ENCODE measurements at places on chromosomes 3 and 15.

DNA sequence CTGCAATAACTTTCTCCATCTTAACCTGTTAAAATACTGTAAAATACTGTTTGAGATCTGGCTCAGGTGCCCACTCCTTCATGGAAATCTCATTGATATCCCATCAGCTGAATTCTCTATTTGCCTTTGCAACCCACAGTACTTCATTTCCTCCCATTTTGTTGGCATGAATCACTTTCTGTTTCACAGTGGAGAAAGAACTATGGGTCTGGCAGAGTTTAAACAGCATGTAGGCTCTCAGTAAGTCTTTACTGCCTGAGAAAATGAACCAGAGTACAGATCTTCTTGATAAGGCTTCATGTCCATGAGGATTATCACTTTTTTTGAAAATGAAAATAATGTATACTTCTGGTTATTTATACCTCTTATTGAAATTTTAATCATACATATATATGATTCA is 245.9 kb downstream of the NAALADL2 start:
- no peak for DNase-seq

DNA sequence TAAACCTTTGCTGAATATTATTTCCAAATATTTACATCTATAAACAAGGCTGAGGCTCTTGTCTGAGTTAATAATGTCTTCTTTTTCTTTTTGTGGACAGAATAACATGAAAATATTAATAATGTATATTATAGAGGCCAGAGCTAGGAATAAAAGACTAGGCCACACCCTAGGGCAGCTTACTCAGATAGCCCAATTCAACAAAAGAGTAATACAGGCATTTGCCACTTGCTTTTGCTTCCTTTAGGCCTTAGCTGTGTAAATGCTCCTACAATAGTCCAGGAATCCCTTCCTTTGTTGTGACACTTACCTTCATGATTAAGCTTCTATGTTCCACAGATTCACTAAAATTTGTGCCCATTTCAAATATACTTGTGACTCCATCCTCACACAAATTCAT is 16.5 kb downstream of the IMPG2 start:
- DNase-seq, result no peak

GRCh38 chr3:43726521-43726920 is 35.8 kb downstream of the ABHD5 start:
- DNase-seq, result no peak

GRCh38 chr3:186208296-186208989 is 99.6 kb upstream of the ETV5 start:
- DNase-seq, result no peak

DNA sequence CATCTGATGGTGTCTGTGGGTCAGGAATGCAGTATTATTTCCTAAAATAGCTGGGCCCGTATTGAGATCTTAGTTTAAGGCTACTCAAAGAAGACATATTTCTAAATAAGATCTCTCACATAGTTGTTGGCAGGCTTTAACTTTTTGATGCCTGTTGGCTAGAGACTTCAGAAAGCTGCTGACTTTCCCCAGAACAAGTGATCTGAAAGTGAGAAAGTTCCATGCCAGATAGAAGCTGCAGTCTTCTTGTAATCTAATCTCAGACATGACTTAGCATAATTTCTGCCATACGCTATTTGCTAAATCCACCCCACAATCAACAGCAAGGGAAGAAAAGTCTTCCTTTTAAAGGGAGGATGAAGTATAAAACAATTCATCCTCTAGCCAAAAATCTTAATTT is 867.1 kb downstream of the IGSF11 start:
- no peak for DNase-seq

DNA sequence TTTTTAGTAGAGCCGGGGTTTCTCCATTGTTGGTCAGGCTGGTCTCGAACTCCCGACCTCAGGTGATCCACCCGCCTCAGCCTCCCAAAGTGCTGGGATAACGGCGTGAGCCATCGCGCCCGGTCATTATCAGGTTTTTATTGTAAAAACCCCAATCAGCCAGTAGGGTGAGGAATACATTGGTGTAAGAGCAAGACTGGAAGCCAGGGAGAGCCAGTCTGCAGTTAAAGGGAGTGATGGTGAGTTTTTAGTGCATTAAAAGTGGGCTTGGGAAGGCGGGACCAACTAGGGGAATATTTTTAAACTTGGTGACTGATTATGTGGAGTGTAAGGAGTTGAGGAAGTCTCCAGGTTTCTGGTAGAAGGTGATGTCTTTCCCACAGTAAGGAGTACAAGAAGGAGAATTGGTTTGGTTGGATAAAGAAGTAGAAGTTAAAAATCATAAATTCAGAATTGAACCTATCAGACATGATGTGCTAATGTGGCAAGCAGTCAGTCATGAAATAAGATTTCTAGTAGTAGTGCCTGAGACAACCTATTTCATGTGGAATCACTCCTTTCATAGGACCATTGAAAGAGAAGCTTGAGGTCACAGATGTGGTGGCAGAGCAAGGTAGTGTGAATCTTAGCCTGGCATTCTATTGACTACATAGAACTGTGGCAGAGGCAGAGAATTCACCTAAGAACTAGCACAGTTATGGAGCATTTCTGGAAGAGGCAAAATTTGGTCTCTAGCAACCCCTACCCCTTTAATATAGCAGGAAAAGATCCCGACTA is 2.4 kb upstream of the DCBLD2 start:
- no peak for DNase-seq

DNA sequence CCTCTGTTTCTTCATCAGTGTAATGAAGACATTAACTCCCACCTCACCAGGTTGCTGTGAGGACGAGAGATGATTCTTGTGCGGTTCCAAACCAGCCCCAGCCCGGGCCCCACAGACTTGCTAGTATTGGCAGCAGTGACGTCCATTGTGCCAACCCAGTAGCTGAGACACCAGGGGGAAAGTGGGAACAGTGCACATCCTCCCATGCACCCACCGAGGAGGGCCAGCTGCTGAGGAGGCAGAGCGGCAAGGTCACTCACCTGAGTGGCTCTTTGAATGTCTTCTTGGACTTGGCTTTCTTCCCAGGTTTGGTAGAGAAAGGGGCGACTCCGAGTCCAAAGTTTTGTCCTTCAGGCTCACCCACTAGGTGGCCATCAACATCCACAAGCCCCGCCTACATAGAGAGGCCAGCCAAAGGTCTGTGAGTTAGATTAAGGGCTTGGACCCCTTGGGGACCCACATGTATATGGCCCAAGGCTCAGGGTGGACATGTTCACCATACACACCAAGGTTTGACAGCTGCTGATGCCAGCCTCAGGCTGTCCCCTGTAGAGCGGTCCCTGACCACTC is 38.0 kb downstream of the KIF9 start:
- no peak for DNase-seq

DNA sequence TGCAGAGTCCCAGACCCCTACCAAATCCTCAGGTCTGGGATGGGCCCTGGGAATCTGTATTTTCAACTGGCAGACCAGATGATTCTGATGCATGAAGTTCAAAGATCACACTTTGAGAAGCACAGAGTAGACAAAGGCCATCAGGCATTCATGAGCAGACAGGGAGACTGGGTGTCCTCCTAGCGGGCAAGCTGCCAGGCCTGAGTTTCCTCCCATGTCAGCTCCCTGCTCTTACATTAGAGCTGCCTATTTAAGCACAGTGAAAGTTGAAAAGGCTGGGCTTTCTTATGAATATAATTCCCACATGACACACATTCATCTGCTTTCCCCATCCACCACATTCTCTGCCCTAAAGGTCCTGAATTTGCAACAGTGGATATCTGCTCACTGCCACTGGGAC is 14.0 kb downstream of the CAPN3 start:
- DNase-seq, result no peak

DNA sequence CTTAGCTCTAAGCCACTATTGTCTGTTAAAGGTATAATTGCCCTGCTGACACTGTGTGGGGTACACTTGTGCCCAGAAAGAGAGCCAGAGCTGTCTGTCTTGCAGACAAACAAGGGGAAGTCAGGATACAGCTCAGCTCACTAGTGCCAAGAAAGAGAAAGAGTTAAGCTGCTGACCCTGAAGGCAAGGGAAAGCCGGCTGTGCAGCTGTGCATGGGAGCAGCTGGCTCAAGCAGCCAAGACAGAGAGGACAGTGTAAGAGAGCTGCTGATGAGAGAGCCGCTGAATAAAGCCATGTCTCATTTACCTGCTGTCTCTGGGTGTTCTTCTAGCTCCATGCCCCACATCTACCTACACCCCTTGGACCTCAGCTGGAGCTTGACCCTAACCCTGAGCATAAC is 428.1 kb upstream of the NAALADL2 start:
- peak; percentile 22 for DNase-seq

- DNase-seq, result no peak
These were observed 655.7 kb upstream of the ARPP21 start for GRCh38 chr3:34983631-34984030.

- DNase-seq, result no peak
These were observed 11.4 kb upstream of the PRR20G start for GRCh38 chr3:127299276-127299675.

DNA sequence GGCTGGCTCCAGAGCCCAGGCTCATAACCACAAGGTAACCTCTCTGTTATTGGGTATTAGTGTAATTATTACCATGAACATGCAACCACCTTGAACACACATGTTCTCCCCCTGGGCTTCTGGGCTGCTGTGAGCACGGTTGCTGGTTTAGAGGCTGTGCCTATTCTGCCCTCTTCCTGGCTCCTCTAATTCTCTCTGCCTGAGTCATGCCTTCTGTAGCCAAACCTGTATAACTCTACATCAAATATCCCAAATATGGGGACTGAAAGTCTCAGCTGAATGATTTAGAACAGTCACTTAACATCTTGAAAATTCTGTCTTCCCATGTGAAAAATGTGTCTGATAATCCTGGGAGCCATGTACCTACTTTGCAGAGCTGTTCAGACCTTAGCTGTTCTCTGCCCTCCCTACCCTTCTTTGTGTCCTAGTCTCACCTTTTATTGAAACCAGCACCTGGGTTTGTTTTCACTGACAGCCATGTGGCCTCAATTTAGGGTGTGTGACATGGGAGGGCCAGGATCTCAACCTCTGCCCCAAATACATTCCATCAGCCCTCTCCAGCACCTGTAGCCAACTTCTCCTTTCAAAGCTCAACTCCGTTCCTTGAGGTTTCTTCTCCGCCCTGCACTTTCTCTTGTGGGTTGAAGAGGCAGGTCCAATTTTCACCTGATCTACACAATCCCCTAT is 60.7 kb downstream of the PDZRN3 start:
- DNase-seq, result no peak

GRCh38 chr15:88695691-88696251 is 57.0 kb downstream of the ISG20 start:
- DNase-seq, result no peak

- DNase-seq, result no peak
These were observed 193.5 kb downstream of the ANXA2 start for GRCh38 chr15:60204131-60204885.

DNA sequence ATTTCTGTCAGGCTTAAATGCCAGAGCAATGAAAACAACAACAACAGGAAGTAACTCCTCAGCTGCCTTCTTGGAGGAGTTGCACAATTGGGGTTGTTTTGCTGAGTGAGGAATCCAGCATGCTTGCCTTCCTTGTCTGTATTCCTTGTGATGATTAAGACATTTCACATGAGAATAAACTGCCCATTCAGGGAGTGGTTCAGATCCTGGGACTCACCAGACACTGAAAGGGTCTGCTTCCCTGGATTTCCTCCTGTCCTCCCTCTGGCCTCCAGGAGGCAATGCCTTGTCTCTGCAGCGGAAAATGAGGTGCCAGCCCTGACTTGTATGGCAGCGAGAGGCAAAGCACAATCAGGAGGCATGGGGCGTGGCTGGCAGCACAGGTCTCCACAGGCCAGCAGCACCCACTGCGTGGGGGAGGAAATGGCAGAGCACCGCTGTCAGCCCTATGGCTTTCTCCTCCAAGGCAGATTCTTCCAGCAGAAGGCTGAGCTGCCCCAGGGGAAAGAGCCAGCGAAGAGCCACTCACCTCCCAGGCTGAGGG is 41.5 kb downstream of the RBP2 start:
- DNase-seq, result peak; percentile 65

DNA sequence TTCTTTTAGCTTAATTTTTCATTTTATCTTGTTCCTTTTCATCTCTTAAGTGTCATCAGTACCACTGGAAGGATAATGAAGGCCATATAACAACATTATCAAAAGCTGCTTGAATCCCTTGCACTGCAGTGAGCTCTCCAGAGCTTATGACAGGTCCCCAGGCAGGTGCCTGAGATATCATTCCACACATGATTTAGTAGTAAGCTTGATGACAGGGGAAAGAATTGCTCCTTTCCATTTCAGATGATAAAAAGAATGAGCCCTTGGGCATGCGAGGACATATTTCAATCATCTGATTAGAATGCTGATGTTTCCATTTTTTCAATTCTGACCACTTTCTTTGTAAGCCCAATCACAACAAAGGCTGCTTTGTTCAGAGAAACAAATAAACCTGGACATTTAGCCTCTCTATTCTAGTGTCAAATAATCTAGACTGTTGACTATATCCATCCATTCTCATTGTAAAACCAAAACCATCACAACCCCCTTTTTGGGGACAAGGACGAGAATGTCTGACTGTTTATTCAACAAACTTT is 567.8 kb downstream of the IGSF11 start:
- DNase-seq, result no peak

GRCh38 chr15:71748293-71748718 is 62.0 kb upstream of the NR2E3 start:
- no peak for DNase-seq

DNA sequence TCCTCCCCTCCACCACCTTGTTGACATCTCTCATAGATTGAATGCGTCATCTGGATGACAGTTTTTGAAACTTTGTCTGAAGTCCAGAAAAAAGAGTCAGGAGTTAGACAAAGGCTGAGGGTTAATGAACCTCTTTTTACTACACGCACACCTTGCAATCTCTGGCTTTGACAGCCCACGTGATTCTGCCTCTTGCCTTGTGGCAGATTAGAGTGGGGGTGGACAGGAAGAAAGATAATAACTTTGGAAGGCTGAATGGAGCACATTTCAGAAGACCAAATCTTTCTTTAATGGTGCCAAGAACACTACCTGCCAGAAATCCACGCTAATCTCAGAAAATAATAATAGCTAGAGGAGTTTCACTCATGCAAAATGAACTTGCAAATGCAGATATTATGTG is 327.9 kb upstream of the TRIM42 start:
- DNase-seq, result no peak

DNA sequence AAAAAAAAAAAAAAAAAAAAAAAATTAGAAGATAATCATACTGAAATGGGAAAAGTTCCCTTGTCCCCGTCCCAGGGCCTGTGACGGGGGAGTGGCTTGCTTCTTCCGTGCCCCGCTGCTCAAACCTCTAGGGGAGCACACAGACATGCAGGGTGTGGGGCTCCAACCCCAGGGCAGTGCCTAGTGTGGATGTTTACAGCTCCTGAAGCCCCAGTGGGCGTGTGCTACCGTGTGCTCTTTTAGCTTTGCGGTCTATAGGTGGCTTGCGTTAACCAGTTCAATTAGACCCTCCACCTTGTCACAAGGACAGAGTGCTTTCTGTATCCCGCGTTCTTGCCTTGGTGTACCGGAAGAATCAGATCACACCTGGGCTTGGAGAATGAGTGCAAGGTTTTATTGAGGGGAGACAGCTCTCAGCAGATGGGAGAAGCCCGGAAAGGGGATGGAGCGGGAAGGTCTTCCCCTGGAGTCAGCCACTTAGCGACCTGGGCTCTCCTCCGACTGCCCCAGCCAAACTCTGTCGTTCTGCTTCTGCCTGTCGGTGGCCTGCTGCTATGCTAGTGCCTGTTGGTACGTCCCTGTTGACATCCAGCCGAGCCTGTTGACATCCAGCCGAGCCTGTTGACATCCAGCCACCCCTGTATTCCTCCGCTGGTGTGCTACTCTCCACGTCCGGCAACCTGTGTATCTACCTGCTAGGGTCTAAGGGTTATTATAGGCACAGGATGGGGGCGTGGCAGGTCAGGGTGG is 569.8 kb downstream of the VGLL3 start:
- no peak for DNase-seq

Data from glutamatergic neuron (in vitro differentiated cells).